ENCODE measurements at places on chromosomes 2 and 18. TPM values are rescaled to one million over a fixed set of nuclear protein-coding genes. Genes with fewer than 3 reads are reported as not detected.

GRCh38 chr2:216345846-216346245, 26.4 kb downstream of the MARCHF4 start:
- no peaks in the 10 kb centered on the region for H3K4me1 ChIP-seq
- H3K4me3 ChIP-seq = no peak overlapping the region
- H3K27me3 ChIP-seq = no peaks in the 10 kb centered on the region
- no peak overlapping the region for H3K27ac ChIP-seq
- H3K36me3 ChIP-seq = no peaks in the 10 kb centered on the region

DNA sequence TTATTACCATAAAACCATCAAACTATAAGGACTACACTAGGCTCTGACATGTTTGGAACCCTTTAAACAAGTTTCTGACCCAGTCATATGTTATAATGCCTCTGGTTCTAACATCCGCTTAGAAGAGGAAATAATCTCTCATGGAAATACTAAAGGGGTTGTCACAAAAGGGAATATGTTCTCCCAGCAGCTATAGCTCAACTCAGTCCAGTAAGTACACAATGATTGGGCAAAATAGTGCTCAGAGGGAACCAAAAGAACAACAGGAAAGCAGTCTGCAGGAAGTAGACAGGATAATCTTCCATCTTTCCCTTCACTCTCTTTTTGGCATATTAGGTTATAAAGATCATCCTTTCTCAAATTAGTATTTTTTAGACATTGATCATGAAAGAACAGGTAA, 4.3 kb downstream of the SRBD1 start:
- H3K27me3 ChIP-seq = no peaks in the 10 kb centered on the region
- no peak overlapping the region for H3K4me3 ChIP-seq
- no peak for DNase-seq
- H3K4me1 ChIP-seq = peaks cover 13% of the 10 kb centered on the region
- no peaks in the 10 kb centered on the region for H3K36me3 ChIP-seq
- H3K27ac ChIP-seq = no peak overlapping the region

DNA sequence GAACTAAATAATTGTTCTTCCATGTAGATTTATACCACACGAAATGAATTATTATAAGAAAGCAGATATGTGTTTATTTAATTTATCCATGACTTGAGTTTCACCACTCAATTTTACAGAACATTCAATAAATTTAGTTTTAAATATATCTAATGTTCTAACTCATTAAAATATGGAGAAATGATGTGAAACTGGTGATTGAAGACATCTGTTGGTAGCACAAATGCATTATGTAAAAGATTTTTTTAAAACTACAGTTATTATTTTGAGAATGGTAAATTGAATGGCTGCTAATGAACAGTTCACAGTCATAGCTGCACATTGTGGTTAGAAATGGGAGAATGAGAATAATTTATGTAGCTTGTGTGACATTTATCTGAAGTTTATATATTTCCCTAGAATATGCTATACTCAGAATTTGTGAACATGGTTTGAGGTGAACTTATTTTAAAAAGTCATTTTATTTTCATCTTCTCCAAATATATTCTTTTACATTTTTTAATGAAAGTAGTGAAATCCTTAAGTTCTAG, 203.5 kb downstream of the DPP4 start:
- no peak for DNase-seq
- H3K27me3 ChIP-seq = no peaks in the 10 kb centered on the region
- no peak overlapping the region for H3K4me3 ChIP-seq

DNA sequence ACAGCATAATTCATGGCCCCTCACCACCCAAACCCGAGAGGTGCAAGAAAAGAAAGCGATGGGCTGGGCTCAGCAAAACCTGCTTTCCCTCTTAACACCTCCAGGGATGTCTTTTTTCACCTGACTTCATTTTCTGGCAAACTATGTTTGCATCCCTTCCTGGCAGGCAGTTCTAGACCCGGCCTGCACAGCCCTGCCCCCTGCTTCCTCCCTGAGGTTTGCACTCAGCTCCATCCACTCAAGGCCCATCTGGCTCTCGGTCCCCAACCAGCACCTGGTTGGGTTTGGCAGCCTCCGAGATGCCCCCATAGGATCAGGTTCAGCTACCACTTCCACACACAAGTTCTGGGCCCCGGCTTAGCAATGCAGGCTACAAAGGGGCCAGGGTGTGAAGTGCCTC, 185.7 kb downstream of the SMAD7 start:
- H3K27ac ChIP-seq = no peak overlapping the region
- H3K4me3 ChIP-seq = no peak overlapping the region
- no peak for DNase-seq
- no peaks in the 10 kb centered on the region for H3K4me1 ChIP-seq
- no peaks in the 10 kb centered on the region for H3K27me3 ChIP-seq

Gene DSG4
- total RNA-seq = not detected

Gene ARHGAP28
- 9.8 TPM for total RNA-seq

Data from pancreas (tissue), 10 donors.